Right atrium auricular region (tissue), 2 donors: ENCODE measurements at places on chromosomes 16 and 17.

- DNase-seq = no peak
Observed at GRCh38 chr16:80614908-80615671, 74.3 kb downstream of the DYNLRB2 start.

GRCh38 chr17:17177176-17177575, 29.0 kb downstream of the PLD6 start:
- no peak for DNase-seq

DNA sequence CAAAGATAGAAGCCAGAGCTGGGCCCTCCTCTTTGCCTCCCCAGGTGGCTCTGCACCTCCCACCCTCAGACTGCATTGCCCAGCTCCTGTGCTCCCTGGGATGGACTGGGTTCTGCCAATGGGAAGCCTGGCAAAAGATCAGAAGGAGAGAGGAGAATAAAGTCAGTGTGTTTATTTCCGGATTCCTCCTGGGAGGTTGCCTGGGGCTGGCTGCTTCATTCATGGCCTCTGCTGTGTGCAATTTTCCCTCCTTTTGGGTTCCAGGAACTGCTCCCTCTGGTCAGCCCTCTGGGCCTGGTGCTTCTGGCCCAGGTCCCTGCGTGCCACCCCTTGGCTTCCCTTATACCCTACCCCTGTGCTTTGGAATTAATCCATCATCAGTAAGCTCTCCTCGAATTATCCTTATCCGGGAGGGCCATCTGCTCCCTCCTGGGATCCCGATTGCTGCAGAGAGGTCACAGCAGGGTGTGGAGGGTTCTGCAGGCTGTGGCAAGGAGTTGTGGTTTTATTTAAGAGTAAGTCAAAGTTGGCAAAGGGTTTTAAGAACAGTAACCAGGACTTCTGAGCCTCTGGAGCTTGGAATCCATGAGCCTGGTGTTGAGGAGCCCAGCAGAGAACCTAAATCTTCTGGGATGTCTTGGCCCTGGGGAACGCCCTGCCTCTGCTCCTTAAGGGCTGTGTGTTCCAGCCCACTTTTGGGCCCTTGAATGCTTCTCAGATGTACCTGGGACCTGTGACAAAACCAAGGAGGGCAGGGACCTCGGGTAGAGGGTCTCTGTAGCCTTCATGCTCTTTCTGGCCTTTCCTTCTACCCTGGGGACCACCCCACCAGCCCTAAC, 8.2 kb upstream of the MMP2 start:
- DNase-seq = no peak

- no peak for DNase-seq
Observed at GRCh38 chr17:31475378-31476162, 84.1 kb downstream of the RAB11FIP4 start.

DNA sequence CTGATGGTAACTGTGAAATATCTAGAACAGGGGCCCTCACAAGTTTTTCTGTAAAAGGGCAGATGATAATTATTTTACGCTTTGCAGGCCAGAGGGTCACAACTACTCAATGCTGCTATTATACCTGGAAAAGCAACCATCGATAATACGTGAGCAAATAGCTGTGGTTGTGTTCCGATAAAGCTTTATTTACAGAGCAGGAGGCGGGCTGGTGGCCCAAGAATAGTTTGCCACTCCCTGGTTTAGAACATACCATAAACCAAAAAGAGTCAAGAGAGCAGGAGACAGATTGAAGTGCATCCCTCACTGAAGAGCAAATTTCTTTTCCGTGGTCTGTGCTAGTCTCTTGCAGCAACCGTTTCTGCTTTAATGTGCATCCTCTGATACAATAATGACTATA, 77.9 kb upstream of the DYNLRB2 start:
- no peak for DNase-seq

- peak; percentile 36 for DNase-seq
Observed at GRCh38 chr16:50306287-50306686, 39.9 kb downstream of the ADCY7 start.

GRCh38 chr16:11449716-11450115, 104.5 kb downstream of the RMI2 start:
- no peak for DNase-seq

DNA sequence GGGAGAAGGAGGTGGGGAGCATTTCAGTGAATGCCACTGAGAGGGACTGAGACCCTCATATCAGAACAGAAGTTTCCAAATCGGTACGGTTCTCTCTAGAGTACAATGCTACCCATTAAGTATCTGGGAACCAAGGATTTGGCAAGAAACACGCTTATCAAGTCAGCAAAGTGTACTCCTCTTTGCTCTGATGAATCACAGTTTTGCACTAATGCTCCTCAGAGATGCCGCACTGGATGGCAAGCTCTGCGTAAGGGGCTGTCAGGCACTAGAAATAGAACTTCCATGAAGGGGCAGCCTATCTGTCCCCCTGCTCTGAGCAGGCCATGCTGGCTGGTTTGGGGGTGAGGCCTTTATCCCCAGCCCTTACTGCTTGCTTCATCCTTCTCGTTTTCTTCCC, 4.8 kb upstream of the ABCC12 start:
- no peak for DNase-seq

GRCh38 chr17:79192503-79193351, 118.1 kb downstream of the ENGASE start:
- no peak for DNase-seq

- DNase-seq = no peak
Observed at GRCh38 chr17:74083321-74083720, 120.2 kb upstream of the RPL38 start.

- peak; percentile 88 for DNase-seq
Observed at GRCh38 chr17:48577946-48578615, at the start of gene HOXB4. TSS of gene HOXB4 (minus strand) at chr17:48578350. CDS start at chr17:48578319, 31 bp downstream.

- DNase-seq = peak; percentile 95
Observed at GRCh38 chr17:81871387-81872230, 472 bp upstream of the ARHGDIA start.

GRCh38 chr16:17404941-17405689, 65.6 kb downstream of the XYLT1 start:
- peak; percentile 90 for DNase-seq

DNA sequence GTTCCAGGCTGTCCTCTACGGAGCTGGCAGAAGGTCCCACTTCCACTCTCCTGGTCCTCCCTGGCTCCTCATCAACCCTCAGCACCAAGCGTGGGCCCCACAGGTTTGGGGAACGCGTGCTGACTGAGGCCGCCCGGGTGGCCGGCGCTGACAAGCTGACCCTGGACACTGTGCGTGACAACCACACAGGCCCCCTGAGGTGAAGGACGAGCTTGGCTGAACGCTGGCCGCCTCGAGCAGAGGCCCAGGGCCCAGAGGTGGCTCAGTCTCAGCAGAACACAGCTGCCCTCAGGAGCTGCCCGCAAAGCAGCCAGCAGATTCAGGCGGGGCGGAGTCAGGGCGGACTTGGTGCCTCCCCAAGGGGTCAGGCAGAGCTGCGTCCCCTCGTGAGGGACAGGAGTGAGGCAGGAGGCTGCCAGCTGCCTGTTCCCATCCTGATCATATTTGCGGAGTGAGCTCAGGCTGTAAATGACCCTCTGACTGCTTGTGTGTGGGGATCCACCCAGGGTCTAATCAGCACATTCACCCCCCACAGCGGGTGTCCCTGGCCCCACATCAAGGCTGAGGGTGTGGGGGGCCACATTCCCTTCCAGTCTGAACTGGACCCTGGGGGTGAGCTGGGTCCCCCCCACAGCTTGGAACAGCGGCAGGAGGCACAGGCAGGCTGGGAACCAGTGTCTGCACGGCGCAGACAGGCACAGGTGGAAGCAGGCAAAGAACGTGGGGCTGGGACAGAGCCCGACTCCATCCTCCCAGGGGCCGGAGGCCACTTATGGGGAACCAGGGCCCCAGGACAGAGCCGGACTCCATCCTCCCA, 105.1 kb upstream of the METRNL start:
- peak; percentile 43 for DNase-seq

DNA sequence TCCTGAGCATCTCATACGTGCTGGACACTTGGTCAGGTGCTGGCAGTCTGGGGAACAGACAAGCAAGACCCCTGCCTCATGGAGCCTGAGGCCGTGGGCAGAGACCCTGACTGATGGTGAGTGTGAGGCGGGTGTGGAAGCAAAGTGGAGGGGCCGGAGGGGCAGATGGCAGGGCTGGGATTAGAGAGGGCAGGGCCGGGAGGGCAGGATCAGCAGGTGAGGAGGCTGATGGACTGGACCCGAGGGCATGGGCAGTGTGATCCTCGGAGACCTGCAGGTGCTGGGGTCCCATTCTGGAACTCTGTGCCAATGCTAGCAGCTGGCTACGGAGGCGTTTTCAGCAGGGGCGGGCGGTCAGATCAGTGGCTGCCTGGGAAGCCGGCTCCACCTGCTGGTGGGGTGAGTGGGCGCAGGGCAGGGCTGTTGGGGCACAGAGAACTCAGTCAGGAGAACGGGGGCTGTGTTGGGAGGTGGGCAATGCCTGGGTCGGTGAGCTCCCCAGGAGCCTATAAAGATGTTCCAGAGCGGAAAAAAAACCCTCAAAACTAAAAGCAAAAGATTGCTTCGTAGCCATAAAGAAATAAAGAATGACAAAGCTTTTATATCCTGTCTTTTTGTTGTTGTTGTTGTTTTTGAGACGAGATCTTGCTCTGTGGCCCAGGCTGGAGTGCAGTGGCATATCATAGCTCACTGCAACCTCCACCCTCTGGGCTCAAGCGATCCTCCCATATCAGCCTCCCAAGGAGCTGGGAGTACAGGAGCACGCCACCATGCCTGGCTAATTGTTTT, 8.9 kb upstream of the C16orf74 start:
- no peak for DNase-seq

DNA sequence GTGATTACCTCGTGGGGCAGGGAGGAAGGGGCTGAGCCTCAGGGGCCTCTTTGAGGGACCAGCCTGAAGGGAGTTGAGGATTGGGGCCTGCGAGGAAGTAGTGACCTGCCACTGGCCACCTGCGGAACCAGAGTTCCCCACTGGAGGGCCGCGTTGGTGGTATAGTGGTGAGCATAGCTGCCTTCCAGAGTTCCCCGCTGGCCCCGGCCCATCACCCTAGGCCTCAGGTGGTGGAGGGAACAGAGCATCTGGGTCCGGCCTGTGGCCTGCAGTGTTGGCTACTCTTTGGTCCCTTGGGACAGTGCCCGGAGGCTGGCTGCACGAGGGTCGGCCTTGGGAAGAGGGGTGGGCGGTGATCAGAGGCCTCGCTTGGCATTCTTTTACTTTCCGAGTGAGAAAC, 20.5 kb downstream of the MGAT5B start:
- no peak for DNase-seq

DNA sequence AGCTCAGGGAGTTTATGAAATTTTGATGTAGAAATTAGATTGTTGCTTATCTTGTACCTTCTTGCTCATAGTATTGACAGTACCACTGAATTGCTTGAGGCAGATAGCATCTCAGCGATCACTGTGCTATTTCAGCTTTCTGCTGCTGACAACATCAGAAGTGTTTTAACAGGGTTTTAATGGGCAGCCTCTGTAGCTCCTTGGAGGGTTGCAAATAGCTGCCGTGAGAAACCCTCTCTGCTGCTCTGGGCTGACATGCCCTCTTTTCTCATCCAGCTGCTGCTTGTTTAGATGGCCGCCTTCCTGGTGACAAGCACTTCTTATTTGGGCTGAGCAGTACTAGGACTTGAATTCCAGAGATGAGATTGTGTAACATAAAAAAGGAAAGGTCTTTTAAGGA, 180.2 kb upstream of the TBX2 start:
- no peak for DNase-seq

DNA sequence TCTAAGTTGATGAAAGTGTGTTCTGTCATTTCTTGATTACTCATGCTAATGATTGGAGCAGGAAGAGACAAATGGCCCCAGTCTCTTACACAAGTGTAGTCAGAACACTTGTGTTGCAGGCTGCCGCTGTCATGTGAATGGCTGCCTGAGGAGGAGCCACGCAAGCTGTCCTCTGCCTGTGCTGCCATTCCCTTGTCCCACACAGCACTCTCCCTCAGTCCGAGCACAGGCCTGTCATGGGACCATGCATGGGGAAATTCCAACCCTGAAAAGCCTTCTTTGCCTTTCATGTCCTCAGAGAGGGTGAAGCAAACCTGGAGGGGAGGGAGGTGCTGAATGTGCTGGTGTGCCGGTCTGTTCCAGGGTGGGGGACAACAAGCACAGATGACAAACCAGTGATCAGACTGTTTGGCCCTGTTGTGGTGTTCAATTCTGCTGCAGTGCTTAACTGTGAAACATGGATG, 109.4 kb downstream of the MRTFB start:
- no peak for DNase-seq

- peak; percentile 81 for DNase-seq
Observed at GRCh38 chr17:32486111-32486700, 587 bp upstream of the CDK5R1 start.

DNA sequence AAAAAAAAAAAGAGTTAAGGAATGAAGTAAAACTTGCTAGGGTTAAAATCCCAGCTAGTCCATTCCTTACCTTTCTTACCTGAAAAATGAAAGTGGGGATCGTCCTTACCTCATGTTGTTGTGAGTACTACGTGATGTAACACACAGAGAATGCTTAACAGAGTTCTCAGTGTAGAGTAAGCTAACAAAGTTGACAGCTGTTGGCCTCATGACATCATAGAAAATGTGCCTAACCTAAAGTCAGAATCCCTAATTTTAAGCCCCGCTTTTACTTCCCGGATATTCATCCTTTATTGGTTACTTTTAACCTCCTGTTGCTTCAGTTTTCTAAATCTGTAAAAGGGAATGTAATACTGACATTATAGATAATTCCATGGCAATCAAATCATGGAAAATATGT, 505.8 kb upstream of the HSBP1 start:
- no peak for DNase-seq

GRCh38 chr16:30028438-30029076, 2.5 kb downstream of the TLCD3B start:
- DNase-seq = no peak

GRCh38 chr17:81459864-81460263, 52.7 kb downstream of the ACTG1 start:
- no peak for DNase-seq

DNA sequence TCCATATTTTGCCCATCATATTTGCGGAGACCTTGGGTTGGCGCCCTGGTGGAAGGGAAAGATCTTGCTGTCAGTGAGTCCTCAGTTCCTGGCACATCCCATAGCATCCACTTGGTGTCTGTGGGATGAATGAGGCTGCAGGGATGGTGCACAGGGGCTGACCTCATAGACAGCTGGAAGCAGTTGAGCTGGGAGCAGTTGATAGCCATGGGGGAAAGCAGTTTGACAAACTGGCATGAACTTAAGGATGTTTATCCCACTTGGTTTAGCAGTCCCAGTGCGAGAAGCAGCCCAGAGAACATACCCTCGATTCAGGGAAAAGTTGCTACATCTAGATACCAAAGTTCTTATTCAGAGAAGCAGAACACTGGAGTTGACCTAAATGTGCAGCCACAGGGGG, 80.7 kb downstream of the SNX29 start:
- DNase-seq = no peak

DNA sequence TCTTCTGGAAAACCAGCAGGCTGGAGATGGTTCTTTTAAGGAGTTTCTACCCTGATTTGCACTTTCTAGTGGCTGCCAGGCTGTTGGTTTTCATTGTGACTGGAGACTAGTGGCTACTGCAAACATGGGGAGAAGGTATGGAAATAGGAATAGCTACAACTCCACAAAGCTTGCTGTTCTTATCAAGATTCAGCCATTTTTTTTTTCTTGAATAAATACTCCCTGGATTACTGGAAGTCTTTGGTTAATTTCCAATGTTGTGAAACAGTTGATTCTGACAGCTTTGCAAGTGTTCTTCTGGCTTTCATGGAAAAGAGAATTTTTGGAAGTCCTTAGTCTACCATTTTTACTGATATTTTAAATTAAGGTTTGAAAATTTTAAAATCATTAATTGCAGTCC, 277.7 kb downstream of the HS3ST3A1 start:
- DNase-seq = no peak
